ENCODE measurements at places on chromosomes 16 and 17. TPM values are rescaled to one million over a fixed set of nuclear protein-coding genes. Genes with fewer than 3 reads are reported as not detected.

The KIF19 gene
- total RNA-seq: 1.2 TPM

DNA sequence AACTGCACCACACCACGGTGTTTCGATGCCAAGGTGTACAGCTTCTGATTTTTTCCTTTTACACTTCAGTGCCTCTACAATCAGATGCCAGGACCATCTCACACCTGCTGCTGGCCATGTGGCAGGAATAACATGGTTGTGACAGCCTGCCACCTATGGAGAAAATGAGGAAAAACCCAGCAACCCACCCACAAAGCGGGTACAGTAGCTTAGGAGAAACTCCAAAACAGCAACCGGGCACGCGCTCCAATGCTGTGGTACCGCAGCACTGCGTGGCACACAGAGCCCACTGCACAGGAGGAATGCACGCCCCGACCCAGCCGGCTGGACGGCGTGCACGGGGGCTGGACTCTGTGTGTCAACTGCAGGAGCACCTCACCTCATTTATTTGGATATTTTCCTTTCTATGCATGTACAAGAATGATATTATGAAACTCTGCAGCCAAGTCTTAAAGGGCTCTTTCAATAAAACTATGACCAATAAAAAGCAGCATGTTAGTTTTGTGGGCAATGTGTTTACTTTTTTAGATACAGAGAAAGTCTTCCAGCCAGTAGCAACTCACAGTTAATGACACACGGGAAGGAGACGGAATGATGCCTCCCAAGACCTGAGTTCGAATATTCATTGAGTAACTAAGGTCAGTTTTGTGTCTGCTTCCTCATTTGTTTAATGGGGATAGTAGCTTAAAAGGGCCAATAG lies 45.9 kb downstream of the MAP1LC3B start:
- no peak overlapping the region for H3K4me3 ChIP-seq
- no peaks in the 10 kb centered on the region for H3K27me3 ChIP-seq
- DNase-seq: no peak
- no peak overlapping the region for H3K27ac ChIP-seq

DNA sequence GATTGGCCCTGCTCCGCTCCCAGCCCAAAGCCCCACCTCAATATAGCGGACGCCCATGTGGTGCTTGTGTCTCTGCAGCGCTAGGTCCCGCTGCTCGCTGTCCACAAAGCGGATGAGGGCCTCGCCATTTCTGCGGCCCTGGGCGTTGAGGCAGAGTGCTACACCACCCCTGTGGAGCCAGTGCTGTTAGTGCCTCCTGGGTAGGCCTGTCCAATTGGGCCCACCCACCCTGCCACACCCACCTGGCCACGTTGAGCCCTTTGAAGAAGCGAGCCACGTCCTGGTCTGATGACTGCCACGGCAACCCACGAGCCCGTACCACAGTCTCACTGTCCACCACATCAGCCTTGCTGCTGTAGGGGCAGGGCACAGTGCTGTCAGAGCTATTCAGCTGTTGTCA lies 3.6 kb downstream of the ESRP2 start:
- no peak for DNase-seq
- H3K27me3 ChIP-seq: no peaks in the 10 kb centered on the region
- peaks cover 25% of the 10 kb centered on the region for H3K4me1 ChIP-seq
- no peak overlapping the region for H3K4me3 ChIP-seq

- no peaks in the 10 kb centered on the region for H3K4me1 ChIP-seq
- DNase-seq: no peak
- no peak overlapping the region for H3K4me3 ChIP-seq
- no peaks in the 10 kb centered on the region for H3K27me3 ChIP-seq
Measured at GRCh38 chr17:27442702-27443101, 13.5 kb upstream of the KSR1 start.

DNA sequence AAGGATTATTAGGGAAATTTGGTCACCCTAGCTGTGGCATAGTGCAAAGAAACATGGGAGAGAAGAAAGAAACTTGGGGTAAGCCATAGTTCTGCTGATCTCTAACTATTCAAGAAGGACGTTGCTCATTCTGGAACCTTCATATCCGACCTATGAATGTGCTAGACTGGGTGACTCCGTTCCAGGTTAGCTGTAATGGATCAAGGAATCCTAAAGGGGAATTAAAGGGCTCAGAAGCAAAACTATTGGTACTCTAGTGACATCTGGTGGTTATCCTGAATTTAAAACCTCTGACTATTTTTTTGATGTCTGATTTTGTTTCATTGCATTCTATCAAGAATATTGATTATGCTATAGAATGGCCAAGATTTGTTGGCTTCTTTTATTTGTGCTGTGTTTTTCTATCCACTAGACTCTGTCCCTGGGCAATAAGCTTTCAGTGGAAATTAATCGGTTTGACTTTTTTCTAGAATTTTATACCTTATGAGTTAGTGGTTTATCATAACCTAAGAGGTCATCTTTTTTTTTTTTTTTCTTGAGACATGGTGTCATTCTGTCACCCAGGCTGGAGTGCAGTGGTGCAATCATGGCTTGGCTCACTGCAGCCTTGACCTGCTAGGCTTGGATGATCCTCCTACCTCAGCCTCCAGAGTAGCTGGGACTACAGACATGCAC lies 19.5 kb downstream of the PCTP start:
- H3K4me1 ChIP-seq: no peaks in the 10 kb centered on the region
- H3K27ac ChIP-seq: no peak overlapping the region
- DNase-seq: no peak
- H3K27me3 ChIP-seq: no peaks in the 10 kb centered on the region
- H3K36me3 ChIP-seq: peaks cover 8% of the 10 kb centered on the region

DNA sequence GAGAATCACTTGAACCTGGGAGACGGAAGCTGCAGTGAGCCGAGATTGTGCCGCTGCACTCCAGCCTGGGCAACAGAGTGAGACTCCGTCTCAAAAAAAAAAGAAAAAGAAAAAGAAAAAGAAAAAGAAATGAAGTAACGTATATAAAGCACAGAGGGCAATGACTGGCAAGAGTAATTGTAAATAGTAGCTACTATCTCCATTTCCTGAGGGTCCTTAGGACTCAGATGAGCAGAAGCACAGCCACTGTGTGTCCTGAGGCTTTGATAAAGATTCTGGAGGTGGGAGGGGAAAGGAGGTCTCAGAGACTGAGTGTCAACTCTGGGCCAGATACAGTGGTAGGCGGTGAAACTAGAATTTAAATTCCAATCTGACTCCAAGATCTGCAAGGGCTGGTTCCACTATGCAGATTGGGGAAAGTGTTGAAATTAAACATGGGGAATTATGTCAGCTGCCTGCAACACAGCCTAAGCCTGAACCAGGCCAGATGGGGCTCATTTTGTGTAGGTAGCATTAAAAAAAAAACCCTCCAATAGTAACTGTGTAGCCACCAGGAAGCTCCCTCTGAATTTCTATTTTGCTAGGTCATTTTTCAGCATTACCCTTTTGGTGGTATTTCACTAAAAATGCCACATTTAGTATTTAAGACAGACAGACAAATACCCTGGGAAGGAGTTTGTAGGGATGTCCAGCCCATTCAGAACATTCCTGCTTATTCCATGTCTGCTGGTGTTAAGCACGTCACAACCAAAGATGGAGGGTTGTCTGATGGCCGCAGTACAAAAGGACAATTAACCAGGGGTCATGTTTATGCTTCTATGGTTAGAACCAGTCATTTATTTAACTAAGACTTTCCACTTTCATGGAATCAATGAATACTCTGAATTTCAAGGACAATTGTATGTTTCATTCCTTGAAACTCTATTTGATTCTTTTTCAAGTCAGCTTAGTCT lies 46.1 kb downstream of the TBX4 start:
- H3K27ac ChIP-seq: no peak overlapping the region
- no peak for DNase-seq
- no peaks in the 10 kb centered on the region for H3K27me3 ChIP-seq
- no peaks in the 10 kb centered on the region for H3K4me1 ChIP-seq
- no peak overlapping the region for H3K4me3 ChIP-seq

GRCh38 chr17:79396696-79397095 lies 214.2 kb downstream of the RBFOX3 start:
- no peaks in the 10 kb centered on the region for H3K36me3 ChIP-seq
- H3K4me3 ChIP-seq: no peak overlapping the region
- no peaks in the 10 kb centered on the region for H3K27me3 ChIP-seq
- no peak overlapping the region for H3K27ac ChIP-seq
